ENCODE measurements at places on chromosomes 3 and 15.

DNA sequence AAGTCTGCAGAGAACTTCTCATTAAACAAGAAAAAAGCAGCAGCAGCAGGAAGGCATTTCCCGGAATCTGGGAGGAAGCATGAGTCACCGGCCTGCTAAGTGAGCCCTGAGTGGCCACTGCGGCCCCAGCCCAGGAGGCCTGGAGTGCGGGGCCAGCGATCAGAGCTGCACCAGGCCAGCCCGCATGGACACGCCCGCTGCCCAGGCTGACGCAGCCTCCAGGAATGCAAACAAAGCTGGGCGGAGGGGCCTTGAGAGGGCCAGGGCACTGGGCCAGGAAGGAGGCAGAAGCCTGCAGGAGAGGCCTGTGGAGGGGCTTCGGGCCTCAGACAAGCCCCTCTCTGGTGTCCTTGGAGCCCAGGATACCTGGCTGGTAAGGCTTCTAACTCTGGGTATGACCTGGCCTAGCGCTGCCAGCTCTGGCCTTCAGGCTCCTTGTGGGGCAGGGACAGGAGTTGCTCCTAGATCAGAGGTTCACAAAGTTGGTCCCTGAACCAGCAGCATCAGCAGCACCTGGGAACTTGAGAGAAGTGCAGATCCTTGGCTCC lies 101.2 kb downstream of the SMAD6 start:
- no peak for DNase-seq

GRCh38 chr15:72057548-72058091 lies 60.3 kb downstream of the MYO9A start:
- DNase-seq = no peak

GRCh38 chr15:100703032-100703578 lies 100.7 kb downstream of the ASB7 start:
- no peak for DNase-seq

GRCh38 chr3:96900566-96900965 lies 86.2 kb downstream of the EPHA6 start:
- no peak for DNase-seq

GRCh38 chr15:53397041-53397616 lies 362.3 kb downstream of the WDR72 start:
- no peak for DNase-seq

DNA sequence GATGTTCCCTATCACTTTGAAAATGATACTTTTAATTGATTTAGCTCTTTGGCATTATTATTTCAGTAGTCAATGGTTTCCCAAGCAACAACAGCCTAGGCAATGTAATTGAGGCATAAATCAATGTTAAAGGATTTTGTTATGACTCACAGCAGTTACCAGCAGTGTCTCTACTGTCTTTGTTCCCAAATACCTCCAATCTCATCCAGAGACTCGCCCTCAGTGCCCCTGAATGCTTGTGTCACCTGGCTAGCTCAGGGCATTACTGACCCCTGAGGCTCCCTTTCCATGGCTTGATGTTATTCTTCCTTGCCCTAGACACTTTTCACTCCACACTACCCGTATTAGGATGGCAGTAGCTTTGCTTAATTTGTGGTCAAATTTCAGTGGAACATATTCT lies 227.2 kb downstream of the SQOR start:
- no peak for DNase-seq

DNA sequence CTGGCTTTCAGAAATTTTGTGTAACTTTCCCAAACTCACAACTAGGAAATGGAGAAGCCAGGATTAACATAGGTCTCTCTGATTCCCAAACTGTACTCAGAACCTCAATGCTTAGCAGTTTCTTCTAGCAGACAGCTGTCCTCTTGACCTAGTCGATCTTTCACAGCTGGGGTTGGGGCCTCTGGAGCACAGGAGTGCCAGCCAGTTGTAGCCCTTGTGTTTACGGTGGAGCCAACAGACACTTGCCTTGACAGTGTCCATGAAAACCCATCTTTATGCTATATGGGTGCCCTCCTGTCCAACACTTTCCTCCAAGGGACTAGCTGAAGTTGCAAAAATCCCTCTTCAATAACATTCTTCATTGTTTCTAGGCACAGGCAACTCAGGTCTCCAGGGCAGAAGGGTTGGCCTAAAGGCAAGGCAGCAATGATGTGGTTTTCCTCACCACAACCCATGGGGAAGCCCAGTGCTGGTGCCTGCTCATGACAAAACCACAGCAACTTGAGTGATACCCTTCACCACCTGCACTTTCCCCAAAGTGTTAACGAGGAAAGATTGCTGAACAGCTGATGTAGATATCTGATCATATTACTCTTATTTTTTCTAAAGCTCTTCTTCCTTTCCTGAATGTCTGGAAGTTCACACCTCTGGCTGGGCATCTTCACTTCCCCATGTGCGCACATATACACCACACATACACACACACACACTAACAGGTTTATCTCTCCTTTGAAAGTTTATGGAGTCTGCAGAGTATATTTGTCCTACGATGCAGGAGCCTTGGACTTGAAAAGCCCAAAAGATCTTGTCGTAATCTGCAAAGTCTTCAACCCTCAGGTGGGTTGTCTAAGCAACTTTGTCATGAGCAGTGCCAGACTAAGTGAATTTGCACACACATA lies 11.0 kb upstream of the KNG1 start:
- DNase-seq = no peak

GRCh38 chr3:38805004-38805403 lies 11.0 kb downstream of the SCN10A start:
- no peak for DNase-seq

Data from stimulated activated CD8-positive, alpha-beta memory T cell treated with anti-CD3 and anti-CD28 coated beads, Interleukin-2, amount 100 ng/mL, for 1 hour (primary cell).